ENCODE measurements at places on chromosomes 3 and 15.

DNA sequence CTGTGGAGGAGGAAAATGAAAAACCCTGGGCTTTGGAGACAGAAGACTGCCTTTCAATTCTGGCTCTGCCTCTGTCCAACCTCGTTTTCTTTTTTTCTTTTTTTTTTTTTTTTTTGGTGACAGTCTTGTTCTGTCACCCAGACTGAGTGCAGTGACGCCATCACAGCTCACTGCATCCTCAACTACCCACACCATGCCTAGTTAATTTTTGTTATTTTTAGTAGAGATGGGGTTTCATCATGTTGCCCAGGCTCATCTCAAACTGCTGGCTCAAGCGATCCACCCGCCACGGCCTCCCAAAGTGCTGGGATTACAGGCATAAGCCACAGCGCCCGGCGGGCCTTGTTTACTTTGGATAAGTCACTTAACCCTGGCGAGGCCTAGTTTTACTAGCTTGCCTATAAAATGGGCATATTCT lies 66.3 kb upstream of the SLC25A26 start:
- DNase-seq, result peak; percentile 53

DNA sequence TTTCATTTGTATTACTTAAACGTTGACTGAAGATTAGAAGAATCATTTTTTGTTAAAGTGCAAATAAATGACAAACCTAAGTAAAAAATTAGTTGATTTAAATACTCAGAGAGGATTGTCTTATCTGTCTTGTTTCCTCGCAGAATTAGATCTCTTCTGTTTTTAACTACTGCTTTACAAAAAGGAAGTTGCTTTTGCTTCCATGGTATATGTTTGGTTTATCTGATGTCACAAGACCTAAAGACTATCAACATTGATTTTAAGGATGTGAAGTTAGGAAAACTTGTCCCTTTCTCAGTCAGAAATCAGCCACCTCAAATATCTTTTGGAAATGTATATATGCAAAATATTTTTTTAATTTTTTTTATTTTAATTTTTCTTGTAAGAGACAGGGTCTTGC lies 28.7 kb downstream of the GPR171 start:
- no peak for DNase-seq

GRCh38 chr3:61561374-61562041 lies at the start of gene PTPRG:
Gene PTPRG, plus strand, starts transcription at chr3:61561571. Its CDS starts 717 bp downstream, at chr3:61562288.
- peak; percentile 39 for DNase-seq

DNA sequence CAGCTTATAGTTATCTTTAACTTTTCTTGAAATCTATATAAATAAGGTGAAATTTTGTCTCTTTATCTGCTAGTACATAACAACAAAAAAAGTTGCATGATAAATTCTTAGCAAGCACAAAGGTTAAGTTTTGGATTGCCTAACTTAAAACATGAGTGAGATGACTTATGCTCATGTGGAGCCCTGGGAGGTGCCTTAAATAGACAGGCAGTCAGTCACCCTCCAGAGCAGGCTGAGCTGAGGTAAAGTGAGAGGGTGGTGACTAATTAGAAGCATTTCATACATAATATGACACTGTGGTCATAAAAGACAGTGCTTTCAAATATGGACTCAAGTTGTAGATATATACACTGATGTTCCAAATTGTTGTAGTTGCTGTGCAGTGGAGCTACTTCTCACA lies 14.6 kb upstream of the MME start:
- no peak for DNase-seq

GRCh38 chr3:169931747-169932520 lies 20.6 kb downstream of the SAMD7 start:
- no peak for DNase-seq

- DNase-seq, result no peak
Measured at GRCh38 chr15:99981839-99982658, 248.8 kb upstream of the LYSMD4 start.

GRCh38 chr3:77460326-77460725 lies 420.4 kb downstream of the ROBO2 start:
- no peak for DNase-seq

DNA sequence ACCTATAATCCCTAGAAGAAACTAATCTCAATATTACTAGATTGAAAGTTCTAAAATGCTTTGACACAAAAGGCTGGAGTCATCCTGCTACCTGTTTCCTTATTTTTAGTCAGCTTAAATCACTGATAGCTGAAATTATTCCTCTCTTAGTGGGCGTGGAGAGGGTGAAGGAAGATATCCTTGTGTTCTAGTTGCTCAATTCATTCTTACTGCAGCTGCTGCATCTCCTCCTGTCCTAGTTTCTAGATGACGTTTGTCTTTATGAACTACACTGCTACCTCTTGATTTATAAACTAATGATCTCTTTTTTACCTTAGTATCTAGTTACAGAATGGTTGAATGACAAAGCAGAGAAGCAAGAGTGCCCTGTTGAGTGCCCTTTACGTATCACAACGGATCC lies 50.7 kb downstream of the SETD5 start:
- DNase-seq, result no peak

- DNase-seq, result peak; percentile 66
Measured at GRCh38 chr15:89383365-89384175, 48.9 kb upstream of the POLG start.

GRCh38 chr3:46862369-46863025 lies 747 bp downstream of the MYL3 start:
- DNase-seq, result no peak
